ENCODE measurements at places on chromosomes 4 and X.

DNA sequence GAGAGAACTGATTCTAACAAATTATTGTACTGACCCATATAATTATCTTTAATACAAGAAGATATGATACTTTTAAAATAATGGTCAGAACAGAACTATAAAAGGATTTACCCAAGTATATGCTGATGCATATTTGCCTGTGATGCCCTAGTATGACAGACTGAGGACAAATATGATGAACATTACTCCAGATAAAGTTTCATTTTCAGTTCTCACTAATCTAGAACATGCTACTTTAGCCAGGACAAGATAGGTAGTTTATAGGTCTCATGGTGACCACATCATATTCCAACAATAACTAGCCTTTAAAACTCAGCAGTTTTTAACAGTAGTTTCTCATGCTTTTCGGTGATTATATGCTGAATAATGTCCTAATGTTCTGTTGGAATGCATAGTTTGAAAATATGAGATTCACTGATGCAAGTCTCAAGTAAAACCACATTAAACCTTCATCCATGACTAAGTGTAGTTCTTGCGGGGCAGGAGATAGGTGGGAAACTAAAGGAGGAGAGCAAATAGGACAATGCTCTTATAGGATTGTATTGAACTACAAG is 295.2 kb upstream of the AGA start:
- DNase-seq: no peak

DNA sequence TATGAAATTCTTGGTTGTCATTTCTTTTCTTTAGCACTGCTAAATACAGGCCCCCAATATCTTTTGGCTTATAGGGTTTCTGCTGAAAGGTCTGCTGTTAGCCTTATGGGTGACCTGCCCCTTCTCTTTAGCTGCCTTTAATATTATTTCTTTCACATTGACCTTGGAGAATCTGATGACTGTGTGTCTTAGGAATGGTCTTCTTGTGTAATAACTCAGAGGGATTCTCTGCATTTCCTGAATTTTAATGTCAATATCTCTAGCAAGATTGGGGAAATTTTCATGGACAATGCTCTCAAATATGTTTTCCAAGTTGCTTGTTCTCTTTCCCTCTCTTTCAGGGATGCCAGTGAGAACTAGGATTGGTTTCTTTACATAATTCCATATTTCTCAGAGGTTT is 292.4 kb downstream of the SLC7A11 start:
- DNase-seq: no peak

GRCh38 chr4:87620491-87620890 is 12.2 kb downstream of the DSPP start:
- DNase-seq: no peak

GRCh38 chr4:148052448-148052847 is 320.6 kb downstream of the ARHGAP10 start:
- DNase-seq: no peak

GRCh38 chrX:50469206-50469605 is 1.4 kb downstream of the DGKK start:
- DNase-seq: no peak

GRCh38 chr4:16029886-16030285 is 53.9 kb downstream of the PROM1 start:
- DNase-seq: no peak

DNA sequence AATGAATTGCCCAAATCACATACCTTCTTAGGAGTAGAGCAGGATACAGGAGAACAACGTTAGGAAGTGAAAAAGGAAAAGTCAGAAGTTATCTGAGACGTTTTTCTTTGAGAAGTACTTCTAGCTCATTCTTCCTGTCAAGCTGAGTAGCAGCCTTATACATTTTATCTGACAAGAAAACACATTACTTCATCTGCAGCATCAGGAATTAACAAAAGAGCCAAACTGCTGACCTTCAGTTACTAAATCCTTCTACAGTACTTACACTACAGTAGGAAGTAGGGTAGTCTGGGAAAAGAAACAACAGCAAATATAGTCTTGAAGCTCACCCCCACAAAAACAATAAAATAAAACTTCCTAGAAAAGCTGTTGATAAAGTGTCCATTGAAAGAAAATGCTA is 57.0 kb downstream of the ATP11C start:
- DNase-seq: no peak

DNA sequence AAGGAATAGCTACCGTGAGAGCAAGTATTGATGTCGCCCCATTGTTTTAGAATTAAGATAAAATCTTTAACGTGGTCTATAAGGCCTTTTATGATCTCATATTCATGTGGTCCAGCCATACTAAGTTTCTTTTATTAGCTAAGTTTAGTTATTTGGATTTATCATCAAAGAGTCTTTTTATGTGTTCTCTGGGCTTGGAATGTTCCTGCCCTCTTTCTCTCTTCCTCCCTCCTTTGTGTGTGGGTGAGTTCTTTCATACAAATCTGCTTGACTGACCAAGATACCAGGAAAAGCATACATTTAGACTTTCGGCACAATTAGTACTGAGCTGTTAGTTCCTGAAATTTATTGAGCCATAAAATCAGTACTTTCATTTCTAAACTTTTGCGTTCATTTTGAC is 11.3 kb downstream of the TDO2 start:
- no peak for DNase-seq

- no peak for DNase-seq
Measured at GRCh38 chrX:84362184-84362838, 139.9 kb downstream of the HDX start.

GRCh38 chr4:38785041-38785790 is 2.4 kb upstream of the TLR10 start:
- no peak for DNase-seq

GRCh38 chrX:51182545-51182944 is 150.1 kb upstream of the NUDT10 start:
- no peak for DNase-seq

- no peak for DNase-seq
Measured at GRCh38 chr4:147987252-147987651, 255.4 kb downstream of the ARHGAP10 start.

GRCh38 chrX:107747596-107748161 is 27.9 kb downstream of the TSC22D3 start:
- DNase-seq: peak; percentile 63

- DNase-seq: no peak
Measured at GRCh38 chr4:10140866-10141759, 24.5 kb upstream of the WDR1 start.

DNA sequence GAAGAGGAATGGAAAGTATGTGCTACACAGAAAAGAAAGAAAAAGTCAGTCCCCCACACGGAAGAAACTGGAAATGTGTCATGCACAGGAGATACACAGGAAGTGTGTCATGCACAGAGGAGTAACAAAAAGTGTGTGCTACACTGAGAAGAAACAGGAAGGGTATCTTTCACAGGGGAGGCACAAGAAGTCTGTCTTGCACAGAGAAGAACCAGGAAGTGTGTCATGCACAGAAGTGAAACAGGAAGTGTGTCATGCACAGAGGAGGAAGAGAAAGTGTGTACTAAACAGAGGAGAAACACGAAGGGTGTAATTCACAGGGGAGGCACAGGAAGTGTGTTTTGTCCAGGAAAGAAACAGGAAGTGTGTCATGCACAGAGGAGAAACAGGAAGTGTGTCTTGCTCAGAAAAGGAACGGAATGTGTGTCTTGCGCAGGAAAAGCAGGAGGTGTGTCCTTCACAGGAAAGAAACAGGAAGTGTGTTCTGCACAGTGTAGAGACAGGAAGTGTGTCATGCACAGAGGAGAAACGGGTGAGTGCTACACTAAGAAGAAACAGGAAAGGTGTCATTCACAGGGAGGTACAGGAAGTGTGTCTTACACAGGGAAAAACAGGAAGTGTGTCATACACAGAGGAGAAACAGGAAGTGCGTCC is 527.2 kb upstream of the PRKX start:
- DNase-seq: no peak

DNA sequence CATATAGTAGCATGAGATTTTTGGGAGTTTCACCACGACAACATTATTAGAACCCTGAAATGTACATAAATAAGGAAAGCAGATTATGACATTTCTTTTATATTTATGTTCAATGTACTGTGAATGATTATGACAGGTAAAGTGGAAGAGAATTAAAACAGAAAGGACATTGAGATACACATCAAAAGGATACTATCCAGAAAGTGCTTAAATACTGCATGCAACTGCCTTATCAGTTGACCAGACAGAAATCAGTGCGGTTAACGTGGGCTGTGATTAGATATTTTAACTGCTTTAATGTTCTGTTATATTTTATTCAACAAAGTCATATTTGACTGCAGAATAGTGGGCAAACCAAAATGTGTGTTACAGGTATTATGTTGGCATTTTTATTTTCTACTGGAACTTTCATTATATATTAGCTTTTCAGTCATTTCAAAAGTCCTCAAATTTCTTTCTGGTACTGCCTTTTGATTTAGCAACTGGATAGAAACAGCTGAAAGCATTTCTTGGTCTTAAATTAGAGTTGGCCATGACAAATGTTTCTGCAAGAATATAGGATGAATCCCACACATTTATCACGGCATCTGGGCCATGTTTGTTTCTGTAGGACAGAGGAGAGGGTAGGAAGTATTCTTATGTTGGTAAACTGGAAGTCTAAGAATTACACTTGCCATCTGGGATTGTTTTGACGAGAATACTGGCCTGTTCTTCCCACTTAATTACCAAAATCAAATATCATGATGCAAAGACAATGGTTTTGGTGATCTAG is 255.2 kb downstream of the SLC39A8 start:
- DNase-seq: no peak

GRCh38 chr4:47218631-47219030 is 187.3 kb downstream of the GABRB1 start:
- no peak for DNase-seq

- DNase-seq: no peak
Measured at GRCh38 chr4:15495621-15496020, 25.9 kb downstream of the CC2D2A start.

DNA sequence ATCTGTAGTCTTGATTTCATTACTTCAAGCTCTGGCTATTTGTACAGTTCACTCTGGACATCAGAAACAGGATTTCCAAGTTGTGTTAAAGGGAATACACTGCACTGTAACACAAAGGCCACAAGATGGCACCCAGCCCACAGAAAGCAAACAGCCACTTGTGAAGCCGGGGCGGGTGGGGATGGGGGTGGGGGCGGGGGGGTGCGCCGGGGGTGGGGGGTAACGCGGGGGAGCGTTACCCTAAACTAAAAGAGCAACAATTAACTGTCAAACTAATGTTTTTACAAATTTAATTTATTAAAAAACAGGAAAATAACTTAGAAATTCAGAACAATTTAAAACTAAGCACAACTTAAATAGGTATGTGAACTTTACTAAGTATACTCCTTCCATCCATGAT is 27.3 kb downstream of the PRDX4 start:
- peak; percentile 13 for DNase-seq

DNA sequence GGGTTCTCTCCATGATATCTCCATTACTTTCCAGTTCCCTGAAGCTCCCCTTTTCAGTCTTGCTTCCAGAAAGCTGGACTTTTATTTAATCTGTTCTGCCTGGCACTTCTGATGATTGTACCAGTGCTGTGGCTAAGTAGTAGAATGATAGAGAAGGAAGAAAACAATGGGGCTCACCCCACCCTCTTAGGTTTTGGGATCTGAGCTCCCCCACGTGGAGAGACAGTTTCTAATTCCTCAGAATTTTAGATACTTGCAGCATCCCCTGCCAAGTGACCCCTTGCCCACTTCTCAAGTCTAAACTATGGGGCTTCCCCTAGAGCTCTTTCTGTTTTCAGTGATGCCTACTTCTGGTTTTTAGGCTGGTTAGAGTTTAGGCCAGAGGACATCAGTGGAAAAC is 73.9 kb downstream of the GC start:
- no peak for DNase-seq

DNA sequence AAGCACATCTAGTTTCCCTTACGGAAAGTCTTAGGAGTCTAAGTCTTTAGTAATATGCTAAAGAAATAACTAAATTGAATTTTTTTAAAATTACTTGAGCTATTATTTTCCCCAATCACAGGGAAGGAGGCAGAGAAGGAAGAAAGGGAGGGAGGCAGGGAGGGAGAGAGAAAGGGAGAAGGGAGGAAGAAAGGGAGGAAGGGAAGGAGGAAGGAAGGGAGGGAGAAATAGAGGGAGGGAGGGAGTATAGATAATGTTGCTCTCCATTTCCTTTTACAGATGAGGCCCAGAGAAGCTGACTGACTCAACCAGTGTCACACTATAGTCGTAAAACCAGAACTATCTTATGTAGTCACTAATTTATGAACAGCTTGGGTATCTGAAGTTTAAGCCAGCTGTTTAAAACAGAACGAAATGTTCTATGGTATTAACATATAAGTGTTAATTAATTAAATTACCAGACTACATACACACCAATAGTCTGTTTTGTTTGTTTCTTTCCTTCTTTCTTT is 14.6 kb downstream of the SH3RF1 start:
- DNase-seq: no peak

DNA sequence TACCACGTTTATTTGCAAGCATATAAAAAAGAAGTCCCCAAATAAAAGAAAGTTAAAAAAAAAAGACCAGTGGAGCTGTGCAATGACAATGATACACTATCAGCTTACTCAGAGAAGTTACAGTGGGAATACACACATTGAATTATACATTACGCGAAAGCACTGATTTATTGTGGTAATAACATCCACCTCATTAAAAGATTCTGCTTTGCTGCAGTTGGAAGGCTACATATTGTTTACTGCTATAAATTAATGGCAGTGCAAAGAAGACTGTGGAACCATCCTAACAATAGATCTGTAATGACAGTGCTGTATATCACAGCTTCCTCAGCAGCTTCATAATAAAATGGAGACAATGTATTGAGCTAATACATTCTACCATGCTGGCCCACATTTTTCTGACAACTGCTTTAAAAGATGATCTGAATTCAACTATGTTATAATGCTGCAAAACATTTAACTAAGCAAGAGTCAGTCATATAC is 142.5 kb upstream of the MAB21L2 start:
- no peak for DNase-seq

DNA sequence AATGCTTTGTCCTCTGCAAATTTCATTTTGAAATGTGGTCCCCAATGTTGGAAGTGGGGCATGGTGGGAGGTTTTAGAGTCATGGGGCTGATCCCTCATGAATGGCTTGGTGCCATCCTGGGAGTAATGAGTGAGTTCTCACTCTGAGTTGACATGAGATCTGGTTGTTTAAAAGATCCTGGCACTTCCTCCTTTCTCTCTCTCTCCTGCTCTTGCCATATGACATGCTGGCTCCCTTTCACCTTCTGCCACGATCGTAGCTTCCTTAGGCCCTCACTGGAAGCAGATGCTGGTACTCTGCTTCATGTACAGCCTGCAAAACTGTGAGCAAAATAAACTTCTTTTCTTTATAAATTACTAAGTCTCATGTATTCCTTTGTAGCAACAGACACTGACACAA is 262.0 kb downstream of the IL15 start:
- DNase-seq: no peak

- no peak for DNase-seq
Measured at GRCh38 chrX:123425471-123425870, 241.4 kb downstream of the GRIA3 start.

DNA sequence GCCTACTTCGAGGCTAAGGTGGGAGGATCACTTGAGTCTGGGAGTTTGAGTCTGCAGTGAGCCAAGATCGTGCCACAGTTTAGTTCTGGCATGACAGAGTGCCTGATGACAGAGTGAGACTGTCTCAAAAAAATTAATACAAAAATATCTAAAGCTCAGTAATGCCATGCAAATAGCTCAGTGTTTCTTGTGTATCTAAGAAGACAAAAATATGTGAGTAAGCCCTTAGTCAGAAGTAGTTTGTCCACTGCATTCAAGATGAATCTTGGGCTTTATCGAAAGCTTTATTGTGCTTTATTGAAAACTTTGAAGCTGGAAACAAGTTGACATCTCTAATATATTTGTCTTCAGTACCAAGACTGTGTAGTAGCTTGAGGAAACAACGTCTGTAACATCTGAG is 115.9 kb downstream of the GPAT3 start:
- DNase-seq: no peak

- DNase-seq: no peak
Measured at GRCh38 chrX:109635146-109635545, 10.2 kb upstream of the KCNE5 start.
